ENCODE measurements at places on chromosomes 1 and 21. TPM values are rescaled to one million over a fixed set of nuclear protein-coding genes. Genes with fewer than 3 reads are reported as not detected.

- DNase-seq: peak; percentile 76
These were observed 30.8 kb upstream of the DMBX1 start for GRCh38 chr1:46458846-46459245.

DNA sequence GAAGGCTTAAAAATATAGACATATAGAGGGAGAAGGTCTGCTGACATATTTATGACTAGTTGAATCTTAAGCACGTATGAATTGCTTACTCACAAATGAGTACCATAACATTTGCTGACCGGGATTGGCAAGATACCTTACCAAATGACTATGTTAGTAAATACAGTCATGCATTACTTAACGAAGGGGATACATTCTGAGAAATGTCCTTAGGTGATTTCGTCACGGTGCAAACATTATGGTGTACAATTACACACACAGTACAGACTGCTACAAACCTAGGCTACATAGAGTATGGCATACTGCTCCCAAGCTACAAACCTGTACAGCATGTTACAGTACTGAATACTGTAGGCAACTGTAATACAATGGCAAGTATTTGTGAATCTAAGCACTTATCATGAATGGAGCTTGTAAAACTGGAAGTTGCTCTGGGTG, 19.4 kb upstream of the UBE2U start:
- no peak for DNase-seq

- peak; percentile 64 for DNase-seq
These were observed 14.8 kb upstream of the ZNF669 start for GRCh38 chr1:247118946-247119446.

DNA sequence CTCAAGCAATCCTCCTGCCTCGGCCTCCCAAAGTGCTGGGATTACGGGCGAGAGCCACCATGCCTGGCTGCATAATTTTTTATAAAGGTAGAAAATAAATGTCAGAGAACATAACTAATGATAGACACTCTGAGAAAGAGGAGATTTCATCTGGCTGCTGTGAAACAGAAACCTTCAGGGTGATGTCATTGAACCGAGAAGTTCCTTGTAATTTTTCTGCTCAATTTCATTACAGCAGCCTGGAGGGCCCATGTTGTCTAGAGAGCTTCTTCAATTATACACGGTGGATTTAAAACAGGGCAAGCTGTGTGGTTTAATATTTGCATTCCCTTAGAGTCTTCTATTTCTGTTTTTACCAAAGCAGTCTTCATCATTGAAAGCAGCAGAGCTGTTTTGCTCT, 64.3 kb upstream of the MORC3 start:
- DNase-seq: no peak

DNA sequence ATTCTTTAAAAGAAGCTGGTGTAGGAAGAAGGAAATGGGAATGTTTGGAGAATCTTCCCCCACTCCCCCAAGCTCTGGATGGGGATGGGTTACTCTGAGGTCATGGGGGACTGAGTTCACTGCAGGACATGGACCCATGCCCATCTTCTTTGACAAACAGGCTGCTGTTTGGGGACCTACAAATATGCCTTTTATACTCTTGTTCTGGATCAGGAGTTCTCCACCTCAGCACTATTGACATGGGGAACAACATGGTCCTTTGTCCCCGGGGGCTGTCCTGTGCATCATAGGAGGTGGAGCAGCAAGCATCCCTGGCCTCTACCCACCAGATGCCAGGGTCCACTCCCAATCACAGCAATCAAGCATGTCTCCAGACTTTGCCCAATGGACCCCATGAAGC, 365.8 kb upstream of the C1orf174 start:
- no peak for DNase-seq

GRCh38 chr1:221093903-221094791, 214.9 kb downstream of the HLX start:
- peak; percentile 3 for DNase-seq

- DNase-seq: no peak
These were observed 6.7 kb downstream of the DR1 start for GRCh38 chr1:93352376-93352775.

- no peak for DNase-seq
These were observed 17.1 kb downstream of the OLIG2 start for GRCh38 chr21:33042812-33043211.

- no peak for DNase-seq
These were observed 38.6 kb upstream of the TSPEAR start for GRCh38 chr21:44749759-44750674.

- DNase-seq: peak; percentile 63
These were observed 60.2 kb upstream of the ID3 start for GRCh38 chr1:23619299-23620188.

DNA sequence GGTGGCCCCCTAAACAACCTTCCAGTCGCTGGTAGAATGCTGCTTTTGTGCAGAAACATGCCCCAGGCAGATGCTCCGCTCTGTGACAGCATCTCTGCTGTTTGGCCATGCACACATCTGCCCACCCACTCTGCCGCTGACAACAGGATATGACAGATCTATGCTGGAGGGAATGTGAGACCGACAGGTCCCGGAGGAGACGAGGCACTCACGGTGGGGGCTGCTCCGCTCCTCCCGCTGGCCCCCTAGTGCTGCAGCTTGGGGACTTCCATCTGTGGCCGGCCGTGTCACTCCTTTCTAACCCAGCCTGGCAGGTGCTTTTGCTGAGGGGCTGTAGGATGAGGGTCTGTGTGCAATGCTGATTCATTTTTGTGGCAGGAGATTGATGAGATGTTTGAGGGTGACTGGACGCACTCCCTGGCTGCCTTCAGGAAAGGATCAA, 49.1 kb upstream of the DMRTB1 start:
- DNase-seq: no peak

DNA sequence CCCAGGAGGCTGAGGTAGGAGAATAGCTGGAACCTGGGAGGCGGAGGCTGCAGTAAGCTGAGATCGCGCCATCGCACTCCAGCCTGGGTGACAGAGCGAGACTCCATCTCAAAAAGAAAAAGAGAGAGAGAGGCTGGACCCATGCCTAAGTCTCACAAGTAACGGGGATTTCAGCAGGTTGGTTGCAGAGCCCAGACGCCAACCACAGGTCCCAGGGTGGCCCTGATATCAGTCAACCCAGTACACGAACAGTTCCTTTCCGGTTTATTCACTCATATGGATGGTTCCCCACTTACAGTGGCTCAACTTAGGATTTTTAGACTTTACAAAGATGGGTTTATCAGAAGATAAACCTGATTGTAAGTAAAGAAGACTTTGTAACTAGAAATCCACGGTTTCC, 40.9 kb downstream of the CLSTN1 start:
- no peak for DNase-seq

The LCE1E gene
- total RNA-seq: not detected

The GPR137B gene
- total RNA-seq: 4.5 TPM

The FASLG gene
- not detected for total RNA-seq

The CAPN8 gene
- total RNA-seq: not detected

The WNT3A gene
- total RNA-seq: not detected
